Activated T-helper 1 cell treated with anti-CD3 and anti-CD28 coated beads, Interleukin-2, amount 50 U/mL, for 16 hours (primary cell): ENCODE measurements at places on chromosomes 5 and 9.

DNA sequence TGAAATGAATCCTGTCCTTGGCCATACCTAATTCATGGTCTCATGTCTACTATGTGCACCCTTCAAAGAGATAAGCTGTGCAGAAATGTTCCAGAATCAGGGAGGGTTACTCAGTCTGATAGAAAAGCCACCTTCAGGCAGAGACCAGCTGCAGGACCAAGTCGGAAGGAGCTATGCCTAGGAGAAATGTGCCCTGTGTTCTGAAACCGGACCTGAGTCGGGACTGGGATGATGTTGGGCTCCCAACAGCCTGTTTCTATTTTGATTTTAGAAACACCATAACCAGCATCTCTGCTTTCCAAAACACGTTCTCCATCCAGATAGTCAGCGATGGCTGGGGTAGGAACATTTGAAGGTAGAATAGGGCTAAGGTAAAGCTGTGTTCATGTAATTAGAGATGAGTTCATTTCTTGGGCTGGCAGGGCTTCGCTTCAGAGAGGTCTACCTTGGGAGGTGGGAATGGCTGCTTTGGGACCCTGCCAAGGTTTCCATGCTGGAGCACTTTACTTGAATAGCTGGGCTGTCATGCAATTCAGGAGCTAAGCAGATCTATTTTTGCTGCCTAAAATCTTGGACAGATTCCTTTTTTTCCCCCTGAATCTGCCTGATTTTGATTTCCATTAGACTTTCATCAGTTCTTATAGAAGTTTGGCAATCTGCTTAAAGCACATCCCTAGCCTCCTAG, 2.8 kb downstream of the ADCY2 start:
- DNase-seq: no peak

- no peak for DNase-seq
Observed at GRCh38 chr9:69140123-69140735, 33.8 kb upstream of the TJP2 start.

DNA sequence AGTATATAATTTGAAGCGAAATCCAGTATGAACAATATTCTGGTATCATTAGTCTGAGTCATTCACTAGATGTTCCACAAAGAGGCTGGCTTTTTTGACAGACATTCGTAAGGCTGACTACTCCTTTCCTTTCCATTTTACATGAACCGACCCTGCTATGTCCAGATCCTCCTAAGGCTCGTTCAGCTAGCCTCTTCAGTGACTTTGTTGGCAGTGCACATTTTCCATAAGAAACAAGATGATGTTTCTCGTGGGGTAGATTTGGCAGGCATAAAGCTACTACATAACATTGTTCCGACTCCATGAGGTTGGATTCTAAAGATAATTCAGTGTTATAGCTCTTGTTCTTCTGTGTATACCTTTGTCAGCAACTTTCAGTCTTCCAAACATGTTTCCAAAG, 49.0 kb downstream of the ZNF462 start:
- DNase-seq: no peak

- DNase-seq: no peak
Observed at GRCh38 chr5:133121080-133121479, 69.3 kb downstream of the HSPA4 start.

DNA sequence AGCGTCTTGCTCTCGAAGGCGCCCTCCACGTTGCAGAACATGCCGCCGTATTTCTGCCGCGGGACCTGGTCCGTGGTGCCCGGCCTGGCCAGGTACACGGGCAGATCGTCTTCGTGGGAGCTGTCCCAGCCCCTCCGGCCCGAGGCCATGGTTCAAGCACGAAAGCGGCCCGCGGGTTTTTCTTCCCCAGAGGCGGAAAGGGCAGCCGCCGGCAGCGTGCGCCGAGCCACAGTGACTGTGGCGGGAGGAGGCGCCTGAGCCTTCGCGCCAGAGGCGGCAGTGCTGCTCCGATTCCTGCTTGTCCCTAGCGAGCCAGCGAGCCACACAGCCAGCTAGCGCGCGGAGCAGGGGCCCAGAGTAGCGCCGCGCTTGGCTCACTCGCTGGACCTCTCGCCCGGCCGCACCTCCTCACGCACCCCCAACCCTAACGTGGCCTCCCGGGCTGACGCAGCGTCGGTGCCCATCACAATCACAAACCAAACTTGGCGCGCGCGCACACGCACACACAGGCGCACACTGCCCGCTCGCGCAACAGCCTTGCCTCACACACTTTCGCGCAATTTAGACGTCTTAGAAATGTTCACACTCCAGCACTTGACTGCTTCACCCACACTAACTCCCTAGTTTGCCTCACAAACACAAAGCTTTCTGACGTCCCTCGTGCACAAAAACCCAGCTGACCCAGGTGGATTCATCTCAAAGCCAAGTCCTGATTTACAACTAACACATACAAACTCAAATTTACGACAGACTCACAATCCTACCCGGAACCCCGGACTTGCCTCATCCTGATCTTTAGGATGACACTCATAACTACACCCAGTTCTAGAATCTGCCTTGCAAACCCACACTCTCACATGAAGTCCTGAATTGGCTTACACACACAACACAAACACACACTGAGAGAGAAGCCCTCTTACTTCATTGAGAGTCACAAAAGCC, at the start of gene DPYSL3:
TSS of gene DPYSL3 (minus strand) at position 359 of the 942 bp plus-strand sequence. CDS start at position 149, 210 bp downstream.
- no peak for DNase-seq

GRCh38 chr5:84249918-84250630, 134.6 kb downstream of the EDIL3 start:
- no peak for DNase-seq

- no peak for DNase-seq
Observed at GRCh38 chr5:176732736-176733405, 77.5 kb upstream of the UNC5A start.

GRCh38 chr9:698276-698675, 143.2 kb upstream of the DMRT1 start:
- DNase-seq: no peak

GRCh38 chr5:6765612-6766525, 52.6 kb downstream of the TENT4A start:
- DNase-seq: peak; percentile 32

- no peak for DNase-seq
Observed at GRCh38 chr9:104783588-104783987, 19.7 kb downstream of the NIPSNAP3B start.

GRCh38 chr5:11897781-11898180, 6.5 kb downstream of the CTNND2 start:
- no peak for DNase-seq

- no peak for DNase-seq
Observed at GRCh38 chr5:88287846-88288527, 19.3 kb upstream of the TMEM161B start.

DNA sequence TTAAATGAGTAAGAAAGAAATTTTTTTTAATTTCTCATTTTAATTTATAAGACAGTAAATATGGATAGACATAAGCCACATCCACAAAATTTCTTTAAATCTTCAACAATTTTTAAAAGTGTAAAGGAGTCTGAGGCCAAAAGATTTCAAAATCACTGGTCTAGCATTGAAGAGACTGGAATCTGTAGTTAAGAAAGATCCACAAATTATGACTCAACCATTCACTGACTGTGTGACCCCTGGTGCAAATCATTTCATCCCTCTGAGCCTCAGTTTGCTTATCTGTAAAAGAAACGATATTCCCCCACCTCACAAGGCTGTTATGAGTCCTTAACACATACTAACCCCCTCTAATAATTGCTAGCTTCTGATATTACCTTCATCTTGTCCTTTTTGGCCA, 98.5 kb downstream of the EBF1 start:
- DNase-seq: no peak

GRCh38 chr5:115262321-115263077, at the start of gene PGGT1B:
Gene PGGT1B, minus strand, starts transcription at chr5:115262877. Its CDS starts 26 bp downstream, at chr5:115262851.
- peak; percentile 38 for DNase-seq

DNA sequence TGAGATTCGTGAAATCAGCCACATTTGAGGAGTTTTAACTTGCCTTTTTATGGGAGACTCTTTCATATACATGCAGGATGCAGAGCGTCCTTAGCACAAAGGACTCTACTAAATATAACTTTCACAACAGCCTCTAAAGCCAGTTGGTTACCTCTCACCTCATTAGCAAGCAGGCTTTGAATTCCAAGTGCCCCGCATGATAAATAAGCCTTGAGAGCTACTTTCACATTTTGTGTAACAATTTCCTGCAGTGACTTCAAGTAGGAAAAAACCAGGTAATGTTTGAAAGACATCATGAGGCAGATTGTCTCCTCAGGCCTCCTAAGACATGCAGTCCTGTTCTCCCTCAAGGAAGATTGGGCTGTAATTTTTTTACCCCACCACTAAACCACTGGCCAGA, 50.5 kb downstream of the RALGPS1 start:
- DNase-seq: no peak

DNA sequence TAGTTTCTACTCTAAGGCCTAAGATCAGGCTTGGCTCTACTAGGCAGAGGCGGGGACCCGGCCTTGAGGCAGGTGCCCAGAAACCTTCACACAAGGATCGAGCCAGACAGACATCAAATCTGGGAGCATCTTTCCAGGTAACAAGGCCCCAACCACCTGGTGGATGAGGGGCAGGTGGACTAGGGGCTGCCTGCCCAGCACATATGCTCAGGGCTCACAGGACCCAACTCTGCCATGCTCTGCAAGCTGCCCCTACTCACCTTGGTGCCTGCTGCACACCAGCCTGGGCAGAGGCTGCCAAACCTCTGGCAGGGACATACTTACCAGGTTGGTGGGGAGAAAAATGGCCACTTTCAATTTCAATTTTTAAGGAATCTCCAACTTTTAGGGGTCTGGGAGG, 2.2 kb upstream of the ZNF618 start:
- DNase-seq: no peak

DNA sequence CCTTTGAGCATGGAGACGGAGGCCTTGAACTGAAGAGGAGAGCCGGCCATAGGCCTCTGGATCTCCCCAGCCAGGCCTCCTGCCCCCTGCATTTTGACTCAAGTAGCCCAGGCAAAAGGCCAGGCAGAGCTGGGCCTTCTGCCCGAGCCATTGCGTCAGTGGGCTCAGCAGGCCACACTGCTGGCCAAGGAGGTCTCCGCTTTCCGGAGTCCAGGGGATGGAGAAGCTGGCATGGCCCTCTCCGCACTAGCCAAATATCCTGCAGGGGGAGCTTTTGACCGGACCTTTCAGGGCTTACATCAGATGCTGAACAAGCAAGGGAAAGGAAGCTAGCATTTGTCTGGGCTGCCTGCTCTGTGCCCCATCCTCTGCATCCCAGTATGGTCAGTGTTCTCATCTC, 386.8 kb downstream of the TRIM36 start:
- no peak for DNase-seq

- DNase-seq: no peak
Observed at GRCh38 chr9:100206899-100207298, 107.9 kb downstream of the INVS start.

GRCh38 chr9:128203707-128204551, 750 bp downstream of the DNM1 start:
- DNase-seq: no peak

- peak; percentile 95 for DNase-seq
Observed at GRCh38 chr5:139560752-139561654, at the start of gene UBE2D2. Gene UBE2D2, plus strand, starts transcription at chr5:139561339. Its CDS starts 453 bp downstream, at chr5:139561792.

DNA sequence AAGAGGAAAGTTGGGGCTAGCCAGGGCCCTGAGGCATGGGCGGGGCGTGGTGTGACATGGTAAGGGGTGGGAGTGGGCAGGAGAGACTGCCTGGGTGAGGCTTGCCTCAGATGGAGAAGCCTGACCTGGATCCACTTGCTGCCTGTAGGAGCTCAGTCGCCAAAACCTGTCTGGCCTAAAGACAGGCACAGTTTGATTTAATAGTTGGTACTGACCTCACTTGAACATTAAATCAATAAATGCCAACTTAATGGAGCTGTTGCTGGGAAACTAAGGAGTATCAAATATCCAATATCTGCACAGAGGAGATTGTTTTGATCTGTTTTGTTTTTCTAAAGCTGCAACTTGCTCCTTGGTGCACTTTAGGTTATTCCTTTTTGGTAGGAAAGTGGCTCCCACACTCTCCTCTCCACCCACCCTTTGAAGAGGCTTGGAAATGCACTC, 86.4 kb downstream of the RCL1 start:
- no peak for DNase-seq

GRCh38 chr5:149760854-149761187, 30.7 kb downstream of the PPARGC1B start:
- DNase-seq: no peak

- DNase-seq: peak; percentile 22
Observed at GRCh38 chr9:35649431-35650340, 1.0 kb downstream of the SIT1 start.

GRCh38 chr5:158915216-158915615, 184.5 kb downstream of the EBF1 start:
- DNase-seq: no peak

GRCh38 chr9:1918622-1919021, 96.5 kb upstream of the SMARCA2 start:
- DNase-seq: no peak

DNA sequence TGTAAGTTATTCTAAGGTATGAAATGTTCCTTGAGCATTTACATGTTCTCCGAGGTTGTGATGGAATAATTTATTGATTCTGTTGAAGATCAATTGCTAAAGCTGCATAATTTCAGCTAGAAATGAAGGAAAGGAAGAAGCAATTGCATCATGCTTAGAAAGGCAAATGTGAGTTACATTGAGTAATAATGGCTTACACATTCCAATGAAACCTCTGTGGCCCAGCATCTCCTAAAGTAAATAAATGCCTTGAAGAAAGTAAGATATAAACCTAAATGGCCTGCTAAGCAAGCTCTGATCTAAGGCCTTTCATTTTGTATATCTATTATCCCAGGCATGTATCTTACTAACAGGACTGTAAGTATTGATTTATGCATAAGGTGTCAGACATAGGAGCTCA, 677.3 kb upstream of the RGMB start:
- DNase-seq: no peak

DNA sequence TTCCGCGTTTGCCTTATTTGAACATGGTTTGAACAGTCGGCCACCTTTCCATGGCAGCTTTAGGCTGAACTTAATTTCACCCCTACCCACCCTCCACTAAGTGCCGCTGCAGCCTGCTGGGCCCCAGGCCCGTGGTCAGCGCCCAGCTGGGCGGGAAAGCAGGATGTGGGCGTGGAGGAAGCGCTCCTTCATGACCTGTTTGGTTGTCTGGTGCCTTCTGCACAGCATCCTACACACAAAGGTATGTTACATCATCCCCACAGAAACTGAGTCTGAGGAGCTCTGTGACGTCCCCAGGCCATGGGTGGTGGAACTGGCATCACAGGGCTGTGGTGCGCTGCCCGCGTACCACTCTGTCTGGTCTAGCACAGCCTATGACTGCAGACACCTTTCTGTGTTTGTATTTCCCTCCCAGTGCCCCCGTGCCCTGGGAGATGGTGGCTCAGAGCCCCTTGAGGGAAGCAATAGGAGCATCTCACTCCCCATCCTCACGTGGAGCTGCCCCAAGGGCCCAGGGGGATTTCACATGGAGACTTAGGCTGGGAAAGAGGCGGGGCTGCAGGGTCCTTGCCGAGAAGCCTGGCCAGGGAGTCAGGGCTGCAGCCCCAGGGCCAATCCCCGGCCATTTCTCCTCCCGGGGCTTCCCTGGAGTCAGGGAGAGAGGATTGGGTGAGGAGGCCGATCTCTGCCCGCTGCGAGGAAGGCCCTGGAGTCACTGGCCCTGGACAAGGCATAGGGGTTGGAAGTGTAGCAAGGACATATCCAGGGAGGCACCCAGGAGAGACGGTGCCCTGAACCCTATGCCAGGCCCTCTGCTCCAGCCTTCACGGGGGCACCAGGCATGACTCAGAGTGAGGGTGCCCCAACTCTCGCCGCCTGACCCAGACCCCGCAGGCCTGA, 37.5 kb upstream of the SUSD3 start:
- no peak for DNase-seq

GRCh38 chr5:154071799-154072413, 33.1 kb downstream of the MFAP3 start:
- no peak for DNase-seq
